Activated T-helper 9 cell treated with anti-CD3 and anti-CD28 coated beads, Interleukin-2, amount 50 U/mL, for 16 hours (primary cell): ENCODE measurements at places on chromosomes 12 and 14.

GRCh38 chr12:72270246-72270645 lies 1.9 kb upstream of the TRHDE start:
- no peak for DNase-seq

DNA sequence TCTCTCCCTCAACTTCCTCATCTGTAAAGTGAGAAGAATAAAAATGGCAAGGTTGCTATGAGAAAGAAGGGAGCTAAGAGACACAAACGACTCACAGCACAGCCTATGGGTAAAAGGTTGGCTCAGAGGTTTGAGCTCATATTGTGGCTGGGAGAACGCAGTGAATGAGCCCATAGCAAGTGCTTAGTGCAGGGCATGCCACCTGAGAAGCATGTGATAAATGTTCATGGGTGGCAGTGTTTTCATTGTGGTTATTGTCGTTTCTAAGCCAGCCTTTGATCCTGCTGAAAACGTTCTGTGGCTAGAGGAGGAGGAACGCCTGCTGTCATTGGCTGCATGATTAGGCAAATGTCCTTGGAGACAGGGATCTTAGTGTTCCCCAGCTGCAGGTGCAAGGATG lies 150.4 kb downstream of the KSR2 start:
- DNase-seq, result no peak

DNA sequence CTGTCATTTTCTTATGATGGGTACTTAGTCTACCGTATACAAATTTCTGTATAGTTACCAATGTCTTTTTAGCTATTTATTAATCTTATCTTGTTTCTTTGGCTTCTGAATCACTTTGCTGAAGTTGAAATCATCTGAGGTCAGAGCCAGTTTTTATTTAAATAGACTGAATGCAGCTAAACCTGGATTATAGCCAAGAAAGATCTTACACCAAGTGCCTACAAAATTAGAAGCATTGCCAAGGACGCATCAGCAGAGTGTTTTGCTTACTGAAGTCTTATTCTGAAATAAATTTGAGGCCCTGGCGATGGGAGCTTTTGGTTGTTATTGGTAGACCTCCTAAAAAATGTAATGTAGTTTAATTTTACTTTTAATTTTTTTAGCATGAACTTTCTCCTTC lies 128.2 kb downstream of the RGS6 start:
- no peak for DNase-seq

- no peak for DNase-seq
Measured at GRCh38 chr12:118188690-118189371, 52.9 kb downstream of the PEBP1 start.

- no peak for DNase-seq
Measured at GRCh38 chr14:52852810-52853521, 61.6 kb upstream of the GNPNAT1 start.

DNA sequence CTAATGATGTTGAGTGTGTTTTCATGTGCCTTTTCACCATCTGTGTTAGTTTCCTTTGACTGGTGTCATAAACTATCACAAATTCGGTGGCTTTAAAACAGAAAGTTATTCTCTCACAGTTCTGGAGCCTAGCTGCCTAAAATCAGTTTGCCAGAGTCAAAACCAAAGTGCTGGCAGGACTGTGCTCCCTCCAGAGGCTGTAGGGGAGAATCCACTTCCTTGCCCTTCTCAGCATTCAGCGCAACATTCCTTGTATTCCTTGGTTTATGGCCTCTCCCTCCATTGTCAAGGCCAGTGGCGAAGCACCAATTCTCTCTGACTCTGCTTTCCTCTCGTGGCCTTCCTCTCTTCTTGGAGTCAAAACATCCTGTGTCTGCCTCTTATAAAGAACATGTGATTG lies 174.2 kb upstream of the PDE3A start:
- DNase-seq, result no peak

DNA sequence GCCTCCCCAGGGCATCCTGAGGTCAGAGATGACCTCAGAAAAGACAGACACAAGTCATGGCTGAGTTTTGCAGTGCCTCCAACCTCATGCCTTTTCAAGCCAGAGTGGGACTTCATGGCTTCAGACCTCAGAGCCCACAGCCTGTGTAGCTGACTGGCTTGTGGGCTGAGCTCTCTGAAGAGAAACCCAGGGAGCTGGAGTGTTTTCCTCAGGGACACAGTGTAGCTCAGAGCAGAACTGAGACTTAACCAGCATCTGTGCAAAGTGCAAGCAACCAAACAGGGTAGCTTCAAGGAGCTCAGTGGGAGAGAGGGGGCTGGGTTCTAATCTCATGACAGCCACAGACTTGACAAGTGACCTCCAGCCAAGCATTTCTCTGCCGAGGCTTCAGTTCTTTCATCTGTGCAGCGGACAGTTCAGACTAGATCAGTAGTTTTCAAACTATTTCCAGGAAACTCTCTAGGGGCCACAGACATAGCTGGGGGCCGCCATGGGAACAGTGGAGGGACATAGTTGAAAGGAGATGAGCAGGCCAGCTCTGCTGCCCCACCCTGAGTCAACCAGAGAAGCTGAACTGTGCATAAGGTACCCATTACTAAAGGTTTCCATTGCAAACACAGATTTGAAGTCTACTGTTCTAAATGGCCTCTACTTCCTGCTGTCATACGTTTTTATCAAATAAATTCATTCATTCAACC lies 80.0 kb downstream of the LGMN start:
- no peak for DNase-seq

GRCh38 chr12:8077207-8077606 lies 4.9 kb upstream of the NECAP1 start:
- DNase-seq, result no peak

DNA sequence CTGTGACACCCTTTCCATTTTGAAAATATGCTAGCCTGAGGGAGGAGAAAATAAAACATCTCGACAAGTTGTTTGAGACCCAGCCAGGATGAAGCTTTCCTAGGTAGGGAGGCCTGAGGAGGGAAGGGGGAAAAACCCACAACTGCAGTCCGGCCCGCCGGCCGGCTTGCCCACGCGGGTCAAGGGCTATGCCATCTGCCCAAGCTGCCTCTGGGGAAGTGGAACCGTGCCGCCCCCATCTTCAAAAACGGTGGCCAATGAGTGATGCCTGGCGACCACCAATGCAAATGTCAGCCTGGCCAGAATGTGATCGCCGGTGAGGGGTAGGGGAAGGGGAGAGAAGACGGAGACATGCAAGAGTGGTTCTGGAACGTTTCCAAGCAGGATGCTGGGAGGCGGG lies 263.5 kb upstream of the ALG10B start:
- DNase-seq, result no peak

DNA sequence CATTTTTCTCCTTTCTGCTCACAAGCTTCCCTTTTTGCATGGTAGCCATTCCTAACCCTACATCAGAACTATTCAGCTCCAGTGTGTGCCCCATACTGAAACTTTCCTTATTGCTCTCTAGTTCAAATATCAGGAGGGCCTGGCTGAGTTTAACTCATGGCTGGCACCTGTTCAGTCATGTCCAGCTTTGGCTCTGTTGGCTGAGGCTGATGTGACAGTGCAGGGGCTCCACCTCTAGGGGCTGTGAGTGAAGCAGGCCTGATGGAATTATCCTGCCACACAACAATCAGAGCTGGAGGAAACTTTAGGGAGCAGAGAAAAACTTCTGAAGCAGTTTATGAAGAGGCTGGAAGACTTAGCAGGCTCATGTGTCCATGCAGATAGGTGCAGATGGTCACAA lies 8.5 kb downstream of the COQ6 start:
- no peak for DNase-seq

- DNase-seq, result no peak
Measured at GRCh38 chr14:96017882-96018281, 21.3 kb upstream of the C14orf132 start.

DNA sequence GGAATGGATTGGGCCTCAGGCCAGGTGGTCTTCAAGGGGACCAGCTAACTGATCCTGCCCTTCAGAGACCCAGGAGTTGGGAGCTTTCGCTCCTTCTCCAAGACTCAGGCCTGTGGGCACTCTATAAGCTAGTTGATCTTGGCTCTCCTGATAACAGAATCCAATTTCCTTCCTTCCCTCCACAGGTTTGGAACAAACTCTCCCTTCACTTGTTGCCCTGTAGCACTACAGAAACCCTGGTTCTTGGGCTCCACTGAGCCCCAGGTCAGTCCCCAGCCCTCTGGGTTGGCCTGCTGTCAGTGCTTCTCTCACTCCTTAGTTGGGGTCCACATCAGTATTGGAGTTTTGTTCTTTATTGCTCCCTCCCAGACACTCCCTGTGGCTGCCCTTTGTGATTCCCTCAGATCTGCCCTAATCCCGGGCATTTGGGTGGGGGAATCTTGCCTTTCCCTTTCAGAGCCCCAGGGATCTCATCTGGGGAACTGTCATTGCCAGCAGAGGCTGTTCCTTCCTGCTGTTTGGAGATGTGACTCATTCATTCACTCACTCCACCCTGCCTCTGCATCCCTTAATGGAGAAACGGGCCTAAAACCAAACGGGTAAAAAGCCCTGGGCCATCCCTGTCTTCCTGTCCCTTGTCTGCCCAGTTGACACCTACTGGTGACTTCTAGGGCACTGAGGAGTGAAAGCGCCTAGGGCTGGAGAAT lies 4.4 kb upstream of the GPD1 start:
- no peak for DNase-seq

DNA sequence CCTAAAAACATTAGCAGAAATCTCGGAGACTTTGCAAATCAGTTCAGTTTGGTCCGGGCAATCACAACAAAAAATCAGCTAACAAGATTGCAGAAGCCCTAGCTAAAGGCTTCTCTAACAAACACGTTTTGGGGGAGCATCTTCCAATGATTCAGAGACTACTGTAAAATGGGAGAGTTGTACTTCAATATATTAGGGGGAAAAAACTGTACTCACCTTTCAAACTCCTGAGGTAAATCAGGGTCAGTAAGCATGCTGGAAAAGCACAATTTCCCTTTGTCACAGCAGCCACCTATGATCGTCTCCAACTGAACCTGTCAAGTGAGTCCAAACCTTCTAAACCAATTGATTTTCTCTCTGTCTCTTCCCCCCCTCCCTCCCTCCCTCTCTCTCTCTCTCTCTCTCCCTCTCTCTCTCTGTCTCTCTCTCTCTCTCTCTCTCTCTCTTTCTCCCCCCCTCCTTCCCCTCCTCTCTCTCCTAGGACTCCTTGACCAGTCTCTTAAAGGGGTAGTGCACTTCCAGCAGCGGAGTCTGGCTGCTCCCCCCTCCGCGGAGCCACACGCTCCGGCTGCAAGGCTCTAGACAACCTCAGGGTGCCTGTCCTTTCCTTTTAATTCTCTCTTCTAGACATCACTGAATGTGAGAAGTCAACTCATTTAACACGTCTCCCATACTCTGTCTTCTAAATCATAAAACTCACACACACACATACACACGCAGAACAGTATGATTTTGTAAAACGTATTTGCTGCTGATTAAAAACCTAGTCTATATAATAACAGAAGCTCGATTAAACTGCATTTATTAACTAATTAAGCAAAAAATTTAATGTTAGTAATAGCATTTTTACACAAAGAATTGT lies at the start of gene SOX5:
SOX5 (minus strand) TSS at position 323 of the 862 bp plus-strand sequence; CDS start at position 254, 69 bp downstream.
- no peak for DNase-seq

GRCh38 chr14:94816113-94816512 lies 46.2 kb upstream of the GSC start:
- DNase-seq, result no peak

DNA sequence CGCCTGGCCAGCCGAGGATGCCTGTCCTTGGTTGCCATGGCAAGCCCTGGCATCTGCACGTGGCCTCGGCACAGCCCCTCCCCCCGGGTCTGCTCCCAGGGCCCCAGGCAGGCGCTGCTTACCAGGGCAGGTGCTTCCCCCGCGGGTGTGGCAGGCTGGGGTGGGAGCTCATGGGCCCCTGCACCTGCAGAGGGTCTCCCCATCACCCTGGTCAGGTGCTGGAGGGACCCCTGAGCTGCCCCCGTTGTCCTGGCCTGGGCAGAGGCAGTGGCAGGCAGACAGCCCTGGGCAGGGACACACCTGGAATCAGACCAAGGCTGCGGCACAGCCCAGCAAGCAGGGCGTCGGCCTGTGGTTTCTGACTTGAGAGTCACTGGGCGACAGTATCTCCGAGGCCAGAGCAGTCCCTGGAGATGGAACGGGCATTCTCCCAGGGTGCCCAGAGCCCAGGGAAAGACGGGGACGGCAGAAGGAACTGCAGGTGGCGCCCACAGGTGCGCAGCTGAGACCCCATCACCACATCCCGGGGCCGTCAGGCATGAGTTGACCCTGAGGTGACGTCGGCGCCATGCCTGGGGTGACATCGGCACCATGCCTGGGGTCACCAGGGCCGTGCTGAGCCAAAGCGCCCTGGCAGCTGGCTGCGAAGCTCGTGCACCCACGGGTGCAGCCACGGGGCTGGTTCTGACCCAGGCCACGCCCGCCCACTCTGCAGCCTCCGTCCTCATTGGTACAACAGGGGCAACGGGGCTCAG lies 56.1 kb upstream of the FBRSL1 start:
- DNase-seq, result no peak

GRCh38 chr12:104060791-104061190 lies 3.5 kb upstream of the HCFC2 start:
- DNase-seq, result no peak

GRCh38 chr14:87995500-87996290 lies 2.7 kb upstream of the GALC start:
- DNase-seq, result no peak
